Suprapubic skin (tissue), 4 donors: ENCODE measurements at places on chromosomes 1 and 21. TPM values are rescaled to one million over a fixed set of nuclear protein-coding genes. Genes with fewer than 3 reads are reported as not detected.

Gene LCE1B
- total RNA-seq = 153 TPM

Gene CAMK2N1
- 10.4 TPM for total RNA-seq

Gene CTSE
- not detected for total RNA-seq

Gene TCP10L
- total RNA-seq = not detected

Gene CENPL
- total RNA-seq = 3.2 TPM

Gene KRTAP7-1
- total RNA-seq = not detected

Gene FAM3B
- 3.1 TPM for total RNA-seq

Gene ERICH3
- not detected for total RNA-seq

Gene OR2AK2
- not detected for total RNA-seq

Gene CD48
- 0.60 TPM for total RNA-seq

Gene MIS18A
- total RNA-seq = 5.5 TPM

Gene GREM2
- 0.44 TPM for total RNA-seq

Gene CACHD1
- total RNA-seq = 14.7 TPM

Gene PDC
- not detected for total RNA-seq

Gene HSD3B2
- total RNA-seq = not detected

- DNase-seq = no peak
Observed at GRCh38 chr1:204503122-204503912, 8.7 kb upstream of the PIK3C2B start.

DNA sequence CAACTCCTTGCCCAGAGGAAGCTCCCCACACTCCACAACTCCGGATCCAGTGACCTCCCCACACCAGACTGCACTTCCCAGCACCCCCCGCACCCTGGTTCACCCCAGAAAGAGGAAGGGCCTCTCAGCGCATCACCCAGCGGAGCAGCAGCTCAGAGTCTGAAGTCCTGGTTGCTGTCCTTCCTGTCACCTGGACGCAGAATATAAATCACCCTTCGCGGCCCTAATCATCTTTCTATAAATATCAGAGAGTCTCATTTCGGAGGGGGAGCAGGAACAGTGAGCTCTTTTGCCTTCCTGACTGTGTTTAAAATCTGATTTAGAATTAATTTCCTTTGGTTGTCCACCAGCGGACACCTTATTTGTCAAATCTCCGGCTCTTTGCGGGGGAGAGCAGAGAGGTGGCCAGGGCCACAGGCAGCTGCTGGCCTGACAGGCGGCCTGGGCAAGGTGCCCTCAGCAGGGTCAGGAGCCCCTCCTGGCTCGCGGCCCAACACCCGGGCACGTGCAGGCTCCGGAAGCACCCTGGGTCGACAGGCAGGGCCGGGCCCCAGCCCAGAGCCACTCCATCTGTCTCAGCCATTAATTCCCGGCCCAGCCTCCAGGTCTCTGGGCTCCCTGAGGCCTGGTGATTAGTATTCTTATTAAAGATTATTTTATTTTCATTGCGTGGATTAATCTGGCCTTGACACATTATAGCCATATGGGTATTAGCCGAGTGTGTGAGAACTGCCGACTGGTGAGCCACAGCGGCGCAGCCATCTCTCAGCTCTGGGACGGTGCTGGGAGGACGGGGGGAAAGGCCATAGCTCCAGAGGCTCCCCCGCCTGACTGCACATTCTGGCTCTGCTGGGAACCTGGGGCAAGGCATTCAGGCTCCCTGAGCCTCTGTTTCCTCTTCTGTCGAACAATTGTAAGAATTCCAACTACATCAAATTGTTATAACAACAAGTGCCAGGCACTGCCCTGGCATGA is 19.7 kb downstream of the EPHA8 start:
- no peak for DNase-seq

DNA sequence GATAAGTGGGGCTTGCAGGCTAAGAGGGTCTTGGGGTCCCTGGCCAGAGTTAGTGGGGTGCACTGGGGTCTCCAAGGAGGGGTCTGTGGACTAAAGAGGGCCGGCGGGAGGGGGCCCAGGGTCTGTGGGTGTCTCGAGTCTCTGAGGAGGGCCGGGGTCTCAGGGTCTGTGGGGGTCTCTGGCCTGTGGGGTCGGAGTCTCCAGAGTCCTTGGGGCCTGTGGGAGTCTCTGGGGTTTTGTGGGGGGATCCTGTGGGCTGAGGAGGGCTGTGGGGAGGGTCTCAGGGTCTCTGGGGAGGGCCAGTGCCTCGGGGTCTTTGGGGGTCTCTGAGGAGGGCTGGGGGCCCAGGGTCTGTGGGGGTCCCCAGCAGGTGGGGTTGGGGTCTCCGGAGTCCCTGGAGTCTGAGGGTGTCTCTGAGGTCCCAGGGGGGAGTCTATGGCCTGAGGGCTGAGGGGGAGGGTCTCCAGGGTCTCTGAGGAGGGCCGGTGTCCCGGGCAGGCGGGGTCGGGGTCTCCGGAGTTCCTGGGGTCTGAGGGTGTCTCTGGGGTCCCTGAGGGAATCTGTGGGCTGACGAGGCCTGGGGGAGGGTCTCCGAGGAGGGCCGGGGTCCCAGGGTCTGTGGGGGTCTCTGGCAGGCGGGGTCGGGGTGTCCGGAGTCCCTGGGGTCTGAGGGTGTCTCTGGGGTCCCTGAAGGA is 628 bp upstream of the PLEKHM2 start:
- DNase-seq = no peak

- DNase-seq = no peak
Observed at GRCh38 chr1:180816132-180816531, 96.6 kb upstream of the KIAA1614 start.

- no peak for DNase-seq
Observed at GRCh38 chr1:209778102-209778501, 6.3 kb downstream of the C1orf74 start.

DNA sequence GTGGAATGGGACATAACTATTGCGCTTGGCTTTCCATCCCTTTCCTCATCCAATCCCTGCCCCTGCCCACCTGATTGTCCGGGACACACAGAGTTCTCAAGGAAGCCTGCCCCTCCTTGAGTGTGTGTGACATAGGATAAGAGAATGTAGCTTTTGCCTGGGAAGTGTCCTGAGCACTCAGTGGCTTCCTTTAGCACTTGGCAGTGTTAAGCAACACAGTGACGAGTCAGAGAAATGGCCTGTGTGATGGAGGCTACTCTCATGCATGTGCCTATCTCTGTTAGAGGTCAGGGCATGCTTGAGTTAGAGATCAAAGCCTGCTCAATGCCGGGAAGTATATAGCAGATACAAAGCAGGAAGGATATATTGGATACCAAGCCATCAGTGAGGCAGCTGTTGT is 289.5 kb downstream of the SIPA1L2 start:
- no peak for DNase-seq

DNA sequence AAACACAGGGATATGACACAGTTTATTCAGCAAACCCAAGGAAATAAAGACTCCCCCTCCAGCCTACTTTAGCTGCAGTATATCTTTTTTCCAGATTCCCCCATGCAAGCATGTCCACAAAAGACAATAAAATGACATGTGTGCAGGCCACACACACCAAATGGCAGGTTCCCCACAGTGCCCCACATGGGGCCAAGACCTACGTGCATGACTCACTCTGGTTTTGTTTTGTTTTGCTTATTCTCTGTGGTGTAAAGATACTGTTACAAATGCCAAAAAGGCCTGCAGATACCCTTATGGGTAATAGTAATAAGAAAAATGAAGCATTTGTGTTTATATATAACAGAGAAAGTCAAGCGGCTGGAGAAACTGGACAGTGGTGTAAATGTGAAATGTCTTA is 71.6 kb downstream of the RD3 start:
- no peak for DNase-seq

- no peak for DNase-seq
Observed at GRCh38 chr21:16742741-16743140, 770.1 kb upstream of the CXADR start.

DNA sequence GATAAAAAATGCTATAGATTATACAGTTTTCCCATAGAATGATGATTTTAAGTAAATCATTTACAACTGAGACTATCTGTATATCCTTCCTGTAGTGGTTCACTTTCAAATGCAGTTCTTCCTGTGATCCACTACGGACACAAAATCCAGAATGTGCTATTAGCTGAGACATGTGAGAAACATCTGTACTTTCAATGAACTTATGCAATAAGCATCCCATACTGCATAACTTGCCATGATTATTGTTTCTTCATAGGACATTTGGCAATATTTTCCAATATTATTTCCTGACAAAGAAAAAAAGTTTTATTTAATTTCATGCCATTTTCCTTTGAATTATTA is 83.5 kb upstream of the PRDX6 start:
- no peak for DNase-seq

GRCh38 chr1:180213401-180214170 is 16.5 kb upstream of the LHX4 start:
- DNase-seq = peak; percentile 45

DNA sequence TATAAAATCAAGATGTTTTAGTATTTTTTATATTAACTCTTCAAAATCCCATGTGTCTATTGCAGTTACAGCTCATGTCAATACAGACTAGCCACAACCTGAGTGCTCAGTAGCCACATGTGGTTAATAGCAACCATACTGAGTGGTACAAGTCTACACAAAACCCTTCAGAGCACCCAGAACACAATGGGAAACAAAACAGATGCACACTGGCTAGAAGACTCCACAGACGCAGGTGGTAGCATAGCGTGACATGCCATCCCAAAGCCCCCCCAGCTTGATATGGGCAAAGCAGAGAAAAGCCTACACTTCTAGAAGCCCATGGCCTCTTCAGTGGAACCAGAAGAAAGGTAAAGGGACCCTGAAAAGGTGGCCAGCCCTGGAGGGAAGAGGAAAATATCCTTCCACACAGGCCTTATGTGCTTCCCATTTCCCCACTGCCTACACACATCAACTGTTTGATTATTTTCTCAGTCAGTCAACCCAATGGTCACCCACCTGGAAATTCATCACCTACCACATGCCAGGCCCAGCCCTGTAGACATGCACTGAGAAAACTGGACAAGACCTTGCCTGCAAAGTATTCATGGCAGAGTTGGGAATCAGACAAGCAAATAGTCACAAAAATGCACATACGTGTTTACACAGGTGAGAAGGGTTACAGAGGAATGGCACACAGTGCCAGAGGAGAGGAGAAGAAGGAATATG is 175.0 kb downstream of the VAV3 start:
- DNase-seq = no peak

- no peak for DNase-seq
Observed at GRCh38 chr1:117473063-117473462, 105.8 kb downstream of the MAN1A2 start.

DNA sequence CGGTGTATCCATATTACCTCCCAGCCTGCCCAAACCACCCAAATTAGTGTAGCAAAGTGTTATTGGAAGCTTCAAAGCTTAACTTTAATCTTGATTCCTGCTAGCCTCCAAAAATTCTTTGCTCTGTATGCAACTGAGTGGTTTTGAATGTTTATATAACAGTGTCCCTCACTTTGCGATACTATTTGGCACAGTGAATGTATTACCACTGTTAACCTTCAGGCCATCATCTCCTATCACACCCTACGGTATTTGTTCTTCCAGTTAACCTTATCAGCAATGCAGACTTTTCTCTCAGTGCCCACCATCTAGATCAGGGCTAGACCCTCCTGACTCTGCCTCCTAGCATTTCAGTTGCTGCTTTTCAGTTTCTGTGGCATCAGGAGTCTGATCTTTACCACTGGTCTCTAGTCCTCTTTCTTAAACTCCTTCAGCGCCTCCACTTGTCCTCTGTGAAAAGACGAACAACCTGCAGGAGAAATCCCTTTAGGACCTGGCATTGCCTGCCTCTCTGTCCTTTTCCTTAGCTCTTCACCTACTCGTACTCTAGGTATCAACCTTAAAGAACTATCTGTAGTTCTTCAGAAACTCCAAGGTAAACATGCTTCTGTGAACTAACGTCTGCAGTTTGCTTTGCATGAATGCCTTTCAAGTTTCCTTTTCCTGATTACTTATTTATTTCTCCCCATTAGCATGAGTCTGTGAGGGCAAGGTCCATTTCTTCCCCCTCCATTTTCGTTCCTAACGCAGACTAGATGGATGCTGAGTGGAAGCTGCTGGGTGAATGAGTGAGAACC is 71.7 kb downstream of the SNX7 start:
- DNase-seq = no peak

DNA sequence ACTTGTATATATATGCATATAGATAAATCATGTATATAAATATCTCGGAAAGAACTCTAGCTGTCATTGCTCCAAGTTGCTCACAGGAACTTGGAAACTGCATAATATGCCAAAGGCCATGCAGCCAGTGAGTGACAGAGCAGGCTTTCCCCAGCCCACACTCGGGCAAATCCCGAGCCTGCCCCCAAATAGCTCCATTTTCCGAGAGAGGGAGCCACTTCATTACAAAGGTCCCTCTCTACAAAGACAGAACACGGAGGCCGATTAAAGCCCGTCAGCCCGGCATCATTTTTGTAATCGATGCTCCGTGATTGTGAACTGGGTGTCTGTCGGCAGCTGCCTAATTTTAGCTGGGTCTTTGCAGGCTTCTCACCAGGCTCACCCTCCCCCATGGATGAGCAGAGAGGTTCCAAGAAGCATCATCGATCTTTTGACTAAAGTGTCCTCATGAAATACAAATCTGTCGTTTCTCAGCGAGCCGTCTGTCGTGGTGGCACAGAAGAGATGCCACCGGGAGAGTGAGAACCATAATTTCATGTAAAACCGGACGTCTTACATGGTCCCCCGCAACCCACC is 663.9 kb downstream of the PTPRU start:
- no peak for DNase-seq

- DNase-seq = no peak
Observed at GRCh38 chr1:94355485-94355980, 62.7 kb upstream of the ABCD3 start.

- DNase-seq = peak; percentile 76
Observed at GRCh38 chr1:91844862-91845528, 41.0 kb downstream of the TGFBR3 start.

GRCh38 chr1:43705334-43705733 is 2.0 kb upstream of the ST3GAL3 start:
- no peak for DNase-seq

DNA sequence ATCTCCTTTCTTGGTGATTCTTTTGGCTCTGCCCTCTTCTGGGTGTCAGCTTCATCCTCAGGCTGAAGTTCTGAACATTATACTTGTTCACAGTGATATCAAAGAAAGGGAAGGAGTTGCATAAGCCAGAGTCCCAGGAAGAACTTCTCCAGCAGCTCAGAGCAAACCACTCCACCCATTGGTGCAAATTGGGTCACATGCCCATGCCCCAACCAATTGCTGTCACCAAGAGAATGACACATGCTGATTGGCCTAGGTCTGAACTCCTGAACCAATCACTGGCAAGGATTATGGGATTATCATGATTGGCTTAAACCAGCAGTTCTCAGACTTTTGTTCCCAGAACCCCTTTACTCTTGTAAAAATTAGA is 256.5 kb upstream of the TMEM51 start:
- DNase-seq = no peak

GRCh38 chr1:10803971-10804820 is 7.8 kb upstream of the CASZ1 start:
- DNase-seq = peak; percentile 82

- DNase-seq = no peak
Observed at GRCh38 chr1:175225805-175226129, 33.2 kb upstream of the KIAA0040 start.

GRCh38 chr1:7235871-7236517 is 450.7 kb downstream of the CAMTA1 start:
- DNase-seq = no peak

- DNase-seq = no peak
Observed at GRCh38 chr21:44898851-44899767, 21.6 kb downstream of the ITGB2 start.

- DNase-seq = peak; percentile 69
Observed at GRCh38 chr1:47593013-47593568, 155.2 kb downstream of the FOXD2 start.
